Stimulated activated CD4-positive, alpha-beta T cell treated with anti-CD3 and anti-CD28 coated beads, TNF-alpha, amount 100 ng/mL, for 4 hours (primary cell): ENCODE measurements at places on chromosomes 12 and 14.

- DNase-seq, result no peak
Measured at GRCh38 chr14:68897559-68898155, 81.4 kb downstream of the ACTN1 start.

GRCh38 chr14:60166142-60166541 is 944 bp upstream of the DHRS7 start:
- no peak for DNase-seq

- no peak for DNase-seq
Measured at GRCh38 chr14:101980700-101981099, 16.3 kb downstream of the DYNC1H1 start.

DNA sequence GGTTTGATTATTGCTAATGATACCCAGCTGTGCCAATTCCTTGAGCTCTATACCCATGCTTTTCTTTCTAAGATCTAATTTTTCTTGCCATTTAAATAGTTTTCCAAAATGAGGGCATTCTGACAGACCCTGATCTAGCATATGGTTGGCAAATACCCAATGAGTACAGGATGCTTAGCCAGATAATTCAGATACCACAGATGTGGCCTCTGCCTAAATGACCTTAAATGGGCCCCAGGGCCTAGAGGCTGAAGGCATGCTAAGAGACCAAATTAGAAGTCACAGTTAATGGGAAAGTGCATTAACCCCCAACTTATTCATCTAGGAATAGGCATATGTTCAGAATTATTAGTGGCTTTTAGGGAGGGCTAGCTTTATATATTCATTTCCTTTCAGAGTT is 122.3 kb upstream of the CNOT2 start:
- DNase-seq, result no peak

GRCh38 chr12:49563951-49564685 is 3.8 kb downstream of the MCRS1 start:
- DNase-seq, result no peak

GRCh38 chr12:108980831-108981618 is 39.8 kb downstream of the SVOP start:
- no peak for DNase-seq

DNA sequence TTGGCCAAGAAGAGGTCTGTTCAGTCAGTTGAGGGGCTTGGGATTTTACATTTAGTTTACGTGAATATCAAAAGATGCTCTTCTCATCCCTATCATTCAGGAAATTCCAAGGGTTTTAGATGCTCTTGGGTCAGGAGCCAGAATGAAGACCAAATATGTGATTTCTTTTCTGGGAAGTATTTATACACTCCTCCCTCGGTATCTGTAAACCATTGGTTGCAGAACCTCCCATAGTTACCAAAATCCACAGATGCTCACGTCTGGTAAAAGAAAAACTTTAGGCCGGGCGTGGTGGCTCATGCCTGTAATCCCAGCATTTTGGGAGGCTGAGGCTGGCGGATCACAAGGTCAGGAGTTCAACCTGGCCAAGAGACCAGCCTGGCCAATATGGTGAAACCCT is 75.9 kb downstream of the TNFAIP2 start:
- DNase-seq, result no peak

- DNase-seq, result no peak
Measured at GRCh38 chr14:37565550-37565949, 29.5 kb downstream of the FOXA1 start.

DNA sequence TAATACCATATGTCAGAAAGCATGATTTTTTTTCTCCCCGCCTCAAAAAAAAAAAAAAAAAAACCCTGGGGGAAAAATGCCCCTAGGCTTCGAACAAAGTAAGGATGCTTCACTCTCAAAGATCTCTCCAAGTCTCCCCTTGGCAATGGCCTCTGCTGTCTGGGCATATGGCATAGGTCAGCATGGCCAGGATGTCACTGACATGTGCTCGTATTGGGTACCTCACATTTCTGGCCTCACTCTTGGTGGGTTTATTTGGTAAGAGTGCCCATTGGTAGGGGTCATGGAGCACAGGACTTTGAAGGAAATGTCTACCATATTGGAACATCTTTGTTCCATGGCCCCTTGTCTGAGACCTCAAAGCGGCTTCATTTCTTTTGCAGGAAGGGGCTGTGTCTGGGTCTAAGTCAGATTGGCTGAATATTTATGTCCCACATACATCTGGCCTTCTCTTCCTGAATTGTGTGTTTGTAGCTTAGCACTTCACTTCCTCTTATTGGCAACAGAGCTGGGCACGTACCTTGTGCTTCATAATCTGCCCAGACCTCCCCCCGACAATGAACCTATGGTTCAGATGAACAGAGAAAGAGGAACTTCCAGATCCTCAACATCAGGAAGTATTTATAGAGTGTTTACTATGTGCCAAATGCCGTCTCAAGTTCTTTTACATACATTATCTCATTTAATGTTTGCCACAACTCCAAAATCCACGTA is 36.3 kb upstream of the OAS1 start:
- DNase-seq, result no peak

- DNase-seq, result no peak
Measured at GRCh38 chr12:52175371-52176350, 16.2 kb downstream of the KRT80 start.

- no peak for DNase-seq
Measured at GRCh38 chr12:49057888-49058287, 2.7 kb downstream of the KMT2D start.

DNA sequence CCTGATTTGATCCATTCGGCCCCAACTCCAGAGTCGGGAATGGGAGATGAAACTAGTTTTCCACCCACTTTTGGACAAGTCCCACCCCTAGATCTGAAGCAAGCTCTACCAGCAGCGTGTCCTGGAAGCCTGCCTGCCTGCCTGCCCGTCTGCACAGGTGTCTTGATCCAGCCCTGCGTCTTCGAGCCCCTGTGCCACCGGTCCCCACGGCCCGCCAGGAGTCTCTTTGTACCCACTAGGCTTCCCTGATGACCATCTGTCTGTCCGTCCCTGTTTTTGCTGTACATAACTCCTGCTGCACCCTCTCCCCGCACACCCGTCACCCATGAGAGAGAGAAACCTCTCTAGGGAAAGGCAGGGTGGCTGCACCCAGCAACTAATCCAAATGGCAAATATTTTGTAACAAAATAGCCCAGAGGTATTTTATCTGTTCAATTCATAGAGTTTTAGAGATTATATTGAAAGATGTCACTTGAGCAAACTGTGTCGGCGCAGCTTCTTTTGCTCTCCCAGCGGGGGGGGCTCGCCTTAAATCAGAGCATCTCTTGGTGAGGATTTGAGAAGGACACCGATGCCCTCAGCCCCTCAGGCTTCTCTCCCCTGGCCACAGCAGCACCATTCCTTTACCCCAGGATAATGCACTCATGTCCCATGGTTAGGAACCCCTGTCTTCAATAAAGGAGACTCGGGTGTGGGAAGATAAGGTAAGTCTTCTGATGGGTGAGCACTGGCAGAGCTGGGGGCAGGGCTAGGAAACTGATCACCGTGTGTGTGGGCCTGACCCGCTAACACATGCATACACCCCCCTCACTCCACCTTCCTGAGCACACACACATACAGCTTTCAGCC is 35.8 kb downstream of the SLC6A12 start:
- DNase-seq, result no peak

- no peak for DNase-seq
Measured at GRCh38 chr14:100472094-100472455, 115.1 kb downstream of the BEGAIN start.

DNA sequence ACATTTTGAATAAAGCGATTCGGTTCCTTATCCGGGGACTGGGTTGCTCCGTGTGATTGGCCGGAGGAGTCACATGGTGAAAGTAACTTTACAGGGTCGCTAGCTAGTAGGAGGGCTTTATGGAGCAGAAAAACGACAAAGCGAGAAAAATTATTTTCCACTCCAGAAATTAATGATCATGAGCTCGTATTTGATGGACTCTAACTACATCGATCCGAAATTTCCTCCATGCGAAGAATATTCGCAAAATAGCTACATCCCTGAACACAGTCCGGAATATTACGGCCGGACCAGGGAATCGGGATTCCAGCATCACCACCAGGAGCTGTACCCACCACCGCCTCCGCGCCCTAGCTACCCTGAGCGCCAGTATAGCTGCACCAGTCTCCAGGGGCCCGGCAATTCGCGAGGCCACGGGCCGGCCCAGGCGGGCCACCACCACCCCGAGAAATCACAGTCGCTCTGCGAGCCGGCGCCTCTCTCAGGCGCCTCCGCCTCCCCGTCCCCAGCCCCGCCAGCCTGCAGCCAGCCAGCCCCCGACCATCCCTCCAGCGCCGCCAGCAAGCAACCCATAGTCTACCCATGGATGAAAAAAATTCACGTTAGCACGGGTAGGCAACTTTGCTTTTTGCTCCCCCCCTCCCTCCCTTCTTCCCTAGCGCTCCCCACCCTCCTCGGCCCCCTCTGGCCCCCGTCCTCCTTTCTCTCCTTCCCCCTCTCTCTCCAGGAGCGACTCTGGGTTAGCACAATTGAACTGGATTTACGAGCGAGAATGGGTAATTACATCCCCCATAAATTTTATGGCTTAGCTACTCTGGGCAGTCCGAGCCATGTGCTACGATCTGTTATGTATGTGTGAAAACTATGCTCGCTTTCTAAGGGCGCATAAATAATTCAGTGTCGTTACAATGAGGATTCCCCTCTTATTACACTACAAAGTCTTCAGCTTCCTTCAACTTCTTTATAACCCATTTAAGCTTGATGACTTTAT is at the start of gene HOXC4:
TSS of gene HOXC4 (plus strand) at position 85 of the 991 bp plus-strand sequence. CDS start at position 173, 88 bp downstream.
- DNase-seq, result no peak

GRCh38 chr12:105317942-105318621 is 12.4 kb upstream of the C12orf75 start:
- no peak for DNase-seq

DNA sequence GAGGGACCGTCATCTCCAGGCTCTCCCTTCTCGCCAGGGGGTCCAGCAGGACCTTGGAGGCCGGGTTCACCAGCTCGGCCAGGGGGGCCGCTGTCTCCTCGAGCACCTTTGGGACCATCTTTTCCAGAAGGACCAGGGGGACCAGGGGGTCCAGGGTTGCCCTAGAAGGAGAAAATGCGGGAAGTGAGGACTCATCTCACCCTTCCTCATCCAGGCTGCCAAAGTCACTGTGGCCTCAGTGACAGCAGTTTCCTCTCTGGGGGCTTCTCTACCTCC is 15.1 kb downstream of the TMEM106C start:
- no peak for DNase-seq

- DNase-seq, result no peak
Measured at GRCh38 chr12:105030820-105031807, 45.0 kb downstream of the NOPCHAP1 start.

DNA sequence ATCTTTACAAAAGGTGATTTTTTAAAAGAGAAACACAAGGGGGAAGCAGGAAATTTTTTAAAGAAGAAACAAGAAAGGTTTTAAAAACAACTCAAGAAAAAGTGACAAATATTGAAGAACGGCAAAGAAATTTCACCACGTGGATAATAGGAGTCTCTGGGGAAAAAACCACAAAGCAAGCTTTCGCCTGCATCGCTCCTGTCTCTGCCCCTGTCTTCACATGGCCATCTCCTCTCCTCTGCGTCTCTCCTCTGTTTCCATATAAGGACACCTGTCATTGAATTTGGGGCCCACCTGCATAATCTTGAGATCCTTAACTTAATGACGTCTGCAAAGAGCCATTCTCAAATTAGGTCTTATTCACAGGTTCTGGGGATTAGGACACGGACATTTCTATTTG is 175.8 kb downstream of the ETV6 start:
- DNase-seq, result no peak

DNA sequence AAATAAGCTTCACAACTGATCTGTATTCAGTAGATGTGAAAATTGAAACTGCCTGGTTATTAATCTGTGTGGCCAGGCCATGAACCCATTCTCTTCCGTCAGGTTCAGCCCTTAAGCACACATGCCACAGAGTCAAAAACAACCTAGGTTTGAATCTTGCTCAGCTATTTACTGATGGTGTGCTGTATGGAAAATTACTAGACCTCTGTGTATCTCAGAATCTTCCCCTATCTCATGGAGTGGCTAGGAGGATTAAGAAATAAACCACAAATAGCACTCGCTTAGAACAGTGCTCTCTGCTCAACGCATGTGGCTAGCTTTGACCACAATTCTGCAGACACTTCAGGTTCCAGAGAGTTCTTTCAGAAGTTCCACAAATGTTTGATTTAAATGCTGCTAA is 240.7 kb upstream of the PLEKHG7 start:
- no peak for DNase-seq

DNA sequence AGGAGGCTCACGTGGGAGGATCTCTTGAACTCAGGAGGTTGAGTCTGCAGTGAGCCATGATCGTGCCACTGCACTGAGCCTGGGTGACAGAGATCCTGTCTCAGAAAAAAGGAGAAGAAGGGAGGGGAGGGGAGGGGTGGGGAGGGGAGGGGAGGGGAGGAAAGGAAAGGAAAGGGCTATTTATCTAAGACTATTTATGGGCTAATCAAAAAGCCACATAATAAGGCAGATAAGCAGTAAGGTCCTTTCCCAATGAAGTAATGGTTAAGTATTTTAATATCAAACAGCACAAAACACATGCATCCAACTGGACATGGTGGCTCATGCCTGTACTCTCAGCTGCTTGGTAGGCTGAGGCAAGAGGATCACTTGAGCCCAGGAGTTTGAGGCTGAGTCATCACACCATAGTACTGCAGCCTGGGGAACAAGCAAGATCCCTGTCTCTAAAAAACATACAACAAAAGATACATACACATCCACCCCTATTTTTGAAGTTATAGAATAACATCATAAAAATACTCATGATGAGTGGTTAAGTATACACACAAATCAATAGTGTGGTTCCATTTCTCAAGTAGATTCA is 9.7 kb downstream of the PAWR start:
- no peak for DNase-seq

DNA sequence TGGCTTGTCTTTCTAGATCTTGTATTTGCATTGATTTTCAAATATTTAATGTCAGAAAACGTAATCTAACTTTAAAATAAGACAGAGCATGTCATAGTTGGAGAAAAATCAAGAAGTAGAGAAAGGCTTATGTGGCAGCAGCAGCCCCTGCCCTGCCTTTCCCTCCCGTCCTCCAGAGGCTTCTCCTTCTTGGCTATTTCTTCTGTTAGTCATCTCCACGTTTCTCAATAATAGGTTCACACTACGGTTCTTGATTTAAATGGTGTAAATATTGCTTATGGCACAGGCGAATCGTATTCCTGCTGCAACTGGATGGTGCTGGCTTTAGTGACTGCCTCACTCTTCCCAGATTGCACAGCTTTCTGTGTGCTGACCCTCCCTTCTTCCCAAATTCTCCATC is 42.8 kb downstream of the SLC8B1 start:
- no peak for DNase-seq

- no peak for DNase-seq
Measured at GRCh38 chr14:68696266-68696665, 96.6 kb downstream of the ZFP36L1 start.

GRCh38 chr14:104037903-104038302 is 47.6 kb upstream of the ASPG start:
- no peak for DNase-seq

DNA sequence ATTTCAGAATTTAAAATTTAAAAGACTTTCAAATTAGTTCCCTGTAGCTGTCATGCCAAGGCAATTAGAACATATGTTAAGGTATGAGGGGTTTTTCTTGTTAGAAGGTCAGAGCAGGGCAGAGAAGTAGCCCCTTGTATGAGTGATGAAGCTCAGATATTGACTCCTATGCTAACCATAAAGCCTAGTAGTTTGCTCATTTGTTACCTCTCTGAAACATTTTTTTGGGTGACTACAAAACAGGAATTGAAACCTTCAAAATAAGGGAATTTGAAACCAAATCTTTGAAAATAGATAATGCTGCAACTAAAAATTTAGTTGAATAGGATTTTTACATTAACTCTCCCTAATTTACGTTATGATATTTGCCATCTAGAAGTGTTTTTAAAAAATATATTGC is 333.5 kb downstream of the NAV3 start:
- no peak for DNase-seq

- DNase-seq, result no peak
Measured at GRCh38 chr14:84963518-84963917, 566.4 kb upstream of the FLRT2 start.
